ENCODE measurements at places on chromosomes 6 and 20.

GRCh38 chr6:13877051-13877450 lies 47.7 kb upstream of the RNF182 start:
- no peaks in the 10 kb centered on the region for H3K36me3 ChIP-seq
- H3K4me1 ChIP-seq, result no peaks in the 10 kb centered on the region
- no peak overlapping the region for H3K27ac ChIP-seq
- no peak for DNase-seq
- no peak overlapping the region for H3K4me3 ChIP-seq

- no peaks in the 10 kb centered on the region for H3K4me1 ChIP-seq
- DNase-seq, result no peak
- no peak overlapping the region for H3K4me3 ChIP-seq
- H3K27me3 ChIP-seq, result peaks cover 28% of the 10 kb centered on the region
- H3K36me3 ChIP-seq, result no peaks in the 10 kb centered on the region
Observed at GRCh38 chr20:57312138-57312537, 17.5 kb upstream of the SPO11 start.

DNA sequence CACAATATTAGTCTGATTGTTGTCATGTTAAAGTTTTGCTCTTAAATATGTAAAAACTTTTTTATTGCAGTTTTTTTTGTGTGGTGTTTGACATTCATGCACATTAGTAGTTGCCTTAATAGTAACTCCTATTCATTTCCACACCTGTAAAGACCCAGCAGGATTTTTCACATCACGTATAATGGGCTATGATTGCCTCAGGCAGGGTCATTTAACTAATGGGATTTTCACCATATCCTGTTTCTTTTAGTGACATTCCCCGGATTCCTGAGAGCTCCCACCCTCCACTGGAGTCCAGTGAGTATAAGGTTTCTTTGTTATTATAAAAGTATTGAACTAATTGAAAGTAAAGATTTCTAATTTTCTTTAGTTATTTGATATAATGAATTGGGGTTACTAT lies 359.2 kb downstream of the RIMS1 start:
- no peaks in the 10 kb centered on the region for H3K4me1 ChIP-seq
- H3K27ac ChIP-seq, result no peak overlapping the region
- no peak overlapping the region for H3K4me3 ChIP-seq
- peaks cover 3% of the 10 kb centered on the region for H3K27me3 ChIP-seq
- DNase-seq, result no peak

DNA sequence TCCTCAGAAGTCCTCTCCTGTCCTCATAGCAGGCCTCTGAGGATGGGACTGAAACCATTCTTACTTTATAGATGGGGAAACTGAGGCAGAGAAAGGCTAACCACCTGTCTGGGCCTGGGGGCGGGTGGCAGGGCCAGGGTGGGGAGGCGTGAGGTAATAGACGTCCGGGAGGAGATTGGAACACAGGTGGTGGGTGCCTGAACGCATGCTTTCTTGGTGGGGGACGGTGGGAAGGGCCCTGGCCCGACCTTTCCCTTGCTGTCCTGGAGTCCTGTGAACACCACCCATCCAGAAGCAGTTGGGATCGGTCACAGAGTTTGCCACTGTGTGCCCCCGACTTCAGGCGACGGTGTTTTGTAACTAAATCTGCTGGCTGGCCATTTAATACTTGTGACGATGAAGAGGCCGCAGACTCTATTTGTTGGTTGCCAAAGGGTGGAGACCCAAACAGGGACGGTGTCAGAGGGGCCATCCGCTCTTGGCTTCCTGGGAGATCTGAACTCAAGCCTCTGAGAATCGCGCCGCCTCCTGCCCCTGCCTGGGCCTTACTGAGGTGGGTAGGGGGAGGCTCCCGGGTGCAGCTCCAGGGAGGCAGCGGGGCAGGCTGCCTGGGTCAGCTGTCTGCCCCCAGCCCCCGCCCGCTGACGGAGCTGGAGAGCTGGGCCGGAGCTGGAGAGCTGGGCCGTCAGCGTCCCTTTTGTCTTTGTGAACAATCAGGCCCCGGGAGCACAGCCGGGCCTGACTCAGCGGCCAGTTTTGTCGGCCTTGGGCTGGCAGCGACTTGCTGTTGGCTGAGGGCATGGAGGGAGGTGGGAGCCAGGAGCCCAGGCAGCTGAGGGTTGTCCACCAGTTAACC lies 4.1 kb downstream of the RBM38 start:
- no peak overlapping the region for H3K4me3 ChIP-seq
- DNase-seq, result no peak
- peaks cover 18% of the 10 kb centered on the region for H3K36me3 ChIP-seq
- H3K27me3 ChIP-seq, result no peaks in the 10 kb centered on the region

DNA sequence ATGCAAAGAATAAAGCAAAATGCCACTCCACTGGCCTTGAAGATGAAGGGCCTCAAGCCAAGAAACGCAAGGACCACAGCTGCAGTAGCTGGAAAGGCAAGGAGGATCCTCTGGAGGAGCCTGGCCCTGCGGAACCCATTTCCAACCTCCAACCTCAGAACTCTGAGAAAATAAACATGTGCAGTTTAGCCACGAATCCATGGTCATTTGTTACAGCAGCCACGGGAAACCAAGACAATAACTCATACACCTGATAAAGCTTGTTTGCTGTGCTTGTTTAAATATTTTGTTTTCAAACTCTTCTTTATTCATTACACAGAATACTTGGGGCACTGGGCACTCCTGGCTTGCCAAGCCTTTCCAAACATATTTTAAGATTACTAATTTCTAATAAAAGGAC lies 10.4 kb downstream of the SERPINB6 start:
- H3K27ac ChIP-seq, result no peak overlapping the region
- DNase-seq, result no peak
- H3K27me3 ChIP-seq, result no peaks in the 10 kb centered on the region

DNA sequence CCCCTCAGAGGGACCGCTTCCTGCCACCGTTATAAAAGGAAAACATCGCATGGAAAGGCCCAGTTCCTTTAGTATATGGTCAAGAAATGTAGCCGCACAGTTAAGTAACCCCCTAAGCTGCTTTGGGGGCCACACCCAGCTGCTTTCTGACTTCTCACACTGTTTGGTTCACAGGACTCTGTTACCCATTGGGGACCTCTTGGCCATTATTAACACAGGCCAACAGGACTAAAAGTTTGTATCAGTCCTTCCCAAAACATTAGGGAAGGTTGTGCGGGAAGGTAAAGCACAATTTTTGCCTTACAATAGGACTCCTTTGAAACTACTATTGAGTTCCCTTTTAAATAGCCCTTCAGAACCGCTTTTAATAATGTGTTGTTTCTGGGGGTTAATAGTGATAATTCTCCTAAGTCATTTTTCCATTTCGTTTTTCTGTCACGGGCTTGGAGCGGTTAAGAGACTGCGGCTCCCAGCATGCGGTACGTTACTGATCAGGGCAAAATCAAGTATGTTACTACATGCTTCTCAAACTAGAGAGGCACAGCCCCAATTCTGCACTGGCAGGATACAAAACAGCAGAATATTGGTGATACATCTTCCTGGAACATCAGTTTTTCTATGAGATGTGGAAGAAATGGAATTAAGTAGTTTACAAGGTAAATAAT lies 668 bp upstream of the RPP40 start:
- H3K36me3 ChIP-seq, result peaks cover 8% of the 10 kb centered on the region
- peak overlapping the region; percentile 68 for H3K27ac ChIP-seq
- peak overlapping the region; percentile 74 for H3K4me3 ChIP-seq

DNA sequence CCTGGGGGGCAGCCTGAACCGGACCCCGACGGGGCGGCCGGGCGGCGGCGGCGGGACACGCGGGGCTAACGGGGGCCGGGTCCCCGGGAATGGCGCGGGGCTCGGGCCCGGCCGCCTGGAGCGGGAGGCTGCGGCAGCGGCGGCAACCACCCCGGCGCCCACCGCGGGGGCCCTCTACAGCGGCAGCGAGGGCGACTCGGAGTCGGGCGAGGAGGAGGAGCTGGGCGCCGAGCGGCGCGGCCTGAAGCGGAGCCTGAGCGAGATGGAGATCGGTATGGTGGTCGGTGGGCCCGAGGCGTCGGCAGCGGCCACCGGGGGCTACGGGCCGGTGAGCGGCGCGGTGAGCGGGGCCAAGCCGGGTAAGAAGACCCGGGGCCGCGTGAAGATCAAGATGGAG lies 636 bp downstream of the SRF start:
- H3K36me3 ChIP-seq, result peaks cover 12% of the 10 kb centered on the region
- no peaks in the 10 kb centered on the region for H3K27me3 ChIP-seq
- peak overlapping the region; percentile 87 for H3K27ac ChIP-seq
- H3K4me3 ChIP-seq, result peak overlapping the region; percentile 83
- peaks cover 28% of the 10 kb centered on the region for H3K4me1 ChIP-seq

GRCh38 chr6:52746213-52746612 lies 17.1 kb downstream of the GSTA2 start:
- H3K4me1 ChIP-seq, result no peaks in the 10 kb centered on the region
- H3K36me3 ChIP-seq, result no peaks in the 10 kb centered on the region
- H3K27ac ChIP-seq, result no peak overlapping the region
- DNase-seq, result no peak
- H3K27me3 ChIP-seq, result no peaks in the 10 kb centered on the region

GRCh38 chr6:34992376-34992775 lies 103.3 kb downstream of the ANKS1A start:
- no peaks in the 10 kb centered on the region for H3K27me3 ChIP-seq
- DNase-seq, result no peak
- no peak overlapping the region for H3K4me3 ChIP-seq
- H3K4me1 ChIP-seq, result no peaks in the 10 kb centered on the region

GRCh38 chr20:52746770-52747169 lies 225.4 kb upstream of the TSHZ2 start:
- H3K4me3 ChIP-seq, result no peak overlapping the region
- H3K27ac ChIP-seq, result no peak overlapping the region
- no peaks in the 10 kb centered on the region for H3K36me3 ChIP-seq
- H3K27me3 ChIP-seq, result no peaks in the 10 kb centered on the region

DNA sequence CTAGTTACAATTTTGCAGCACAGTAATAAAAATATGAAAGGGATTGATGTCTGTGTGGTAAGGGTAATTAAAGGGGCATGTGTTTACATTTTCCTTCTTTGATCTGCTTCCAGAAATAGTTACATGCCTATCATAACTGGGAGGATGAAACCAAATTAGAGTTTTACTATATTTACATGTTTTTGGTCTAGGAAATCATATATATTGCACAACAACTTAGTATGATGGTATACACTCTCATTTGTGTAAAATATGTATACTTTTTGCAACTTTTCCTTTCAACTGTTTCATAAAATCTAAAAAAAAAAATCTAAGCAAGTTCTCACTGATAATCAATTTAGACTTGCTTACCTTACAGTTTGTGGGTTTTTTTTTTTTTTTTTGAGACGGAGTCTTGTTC lies 32.2 kb downstream of the DCBLD1 start:
- no peaks in the 10 kb centered on the region for H3K27me3 ChIP-seq
- DNase-seq, result no peak
- H3K4me3 ChIP-seq, result no peak overlapping the region
- no peak overlapping the region for H3K27ac ChIP-seq
- H3K36me3 ChIP-seq, result no peaks in the 10 kb centered on the region

DNA sequence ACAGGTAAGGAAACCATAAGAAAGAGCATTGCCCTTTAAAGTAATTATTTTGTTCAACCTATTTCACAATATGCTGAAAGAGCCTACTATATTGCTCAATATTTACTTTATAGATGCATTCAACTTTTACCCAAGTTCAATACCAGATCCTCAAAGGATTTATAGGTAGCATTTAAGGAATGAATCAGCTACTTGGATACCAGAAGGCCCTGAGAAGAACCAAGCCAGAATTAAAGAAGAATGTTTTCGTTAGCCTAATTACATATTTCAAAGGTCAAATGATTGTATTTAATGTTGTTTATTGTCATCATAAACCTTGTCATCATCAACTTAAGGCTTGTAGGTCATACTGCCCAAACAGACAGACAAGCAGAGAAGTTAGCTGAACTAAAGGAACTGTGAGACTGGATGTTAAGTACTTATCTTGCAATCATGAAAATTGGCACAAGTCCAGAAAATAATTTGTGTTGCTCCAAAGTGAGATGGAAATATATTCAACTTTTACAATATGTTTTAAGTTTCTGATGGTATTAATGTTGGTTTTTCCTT lies 636.7 kb downstream of the RFPL4B start:
- no peaks in the 10 kb centered on the region for H3K36me3 ChIP-seq
- no peaks in the 10 kb centered on the region for H3K27me3 ChIP-seq
- DNase-seq, result no peak
- no peaks in the 10 kb centered on the region for H3K4me1 ChIP-seq

GRCh38 chr6:128276311-128276710 lies 244.1 kb downstream of the PTPRK start:
- H3K4me1 ChIP-seq, result no peaks in the 10 kb centered on the region
- no peaks in the 10 kb centered on the region for H3K36me3 ChIP-seq
- no peak overlapping the region for H3K27ac ChIP-seq
- no peak overlapping the region for H3K4me3 ChIP-seq

DNA sequence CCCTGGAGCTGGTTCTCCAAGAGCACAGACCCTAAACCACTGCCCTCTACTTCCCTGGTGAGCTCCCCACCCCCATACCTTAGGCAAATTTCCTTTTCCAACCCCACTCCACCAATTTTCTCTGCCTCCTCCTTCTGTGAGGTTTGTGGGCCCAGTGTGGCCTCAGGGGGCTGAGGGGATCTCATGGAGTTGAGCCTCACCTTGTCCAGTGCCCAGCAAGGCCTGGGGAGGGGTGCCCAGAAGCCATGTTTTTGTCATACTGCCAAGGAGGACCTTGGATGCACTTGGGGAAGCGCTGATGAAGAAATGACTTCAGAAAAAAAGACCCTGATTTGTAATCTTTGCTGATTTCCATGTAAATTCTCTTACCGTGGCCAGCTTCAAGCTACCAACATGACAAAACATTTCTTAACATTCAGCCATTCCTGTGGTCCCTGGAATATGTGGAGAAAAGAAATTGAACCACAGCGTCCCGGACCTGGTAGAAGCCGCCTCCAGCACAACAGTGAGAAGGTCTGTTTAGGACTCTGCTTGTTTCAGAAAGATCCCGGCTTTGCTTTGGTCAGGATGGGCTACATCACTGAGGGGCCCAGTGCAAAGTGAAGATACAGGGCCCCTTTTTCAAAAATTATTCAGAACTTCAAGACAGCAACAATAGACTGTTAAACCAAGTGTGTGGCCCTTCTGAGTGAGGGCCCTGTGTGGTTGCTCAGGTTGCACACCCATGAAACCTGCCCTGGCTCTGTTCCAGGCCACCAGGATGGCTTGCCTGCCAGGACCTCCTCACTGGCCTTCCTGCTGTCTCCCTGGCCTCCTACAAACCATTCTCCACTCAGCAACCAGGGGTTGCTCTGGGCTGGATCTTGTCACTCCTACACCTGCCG lies 52.5 kb downstream of the CHMP4B start:
- no peaks in the 10 kb centered on the region for H3K27me3 ChIP-seq
- peaks cover 12% of the 10 kb centered on the region for H3K4me1 ChIP-seq
- no peak overlapping the region for H3K27ac ChIP-seq
- H3K36me3 ChIP-seq, result no peaks in the 10 kb centered on the region

GRCh38 chr6:128029826-128030225 lies 129.0 kb upstream of the THEMIS start:
- no peak for DNase-seq
- no peak overlapping the region for H3K4me3 ChIP-seq
- no peaks in the 10 kb centered on the region for H3K27me3 ChIP-seq
- H3K36me3 ChIP-seq, result no peaks in the 10 kb centered on the region
- H3K27ac ChIP-seq, result no peak overlapping the region

Measured in HCT116 (cell line).